Mesenteric fat pad (tissue), 1 donor: ENCODE measurements at places on chromosomes 6 and 20. TPM values are rescaled to one million over a fixed set of nuclear protein-coding genes. Genes with fewer than 3 reads are reported as not detected.

Gene CGA
- not detected for total RNA-seq

Gene GPR6
- not detected for total RNA-seq

Gene BMP2
- total RNA-seq = 14.3 TPM

- no peak for DNase-seq
These were observed 185.2 kb downstream of the QKI start for GRCh38 chr6:163599684-163600083.

DNA sequence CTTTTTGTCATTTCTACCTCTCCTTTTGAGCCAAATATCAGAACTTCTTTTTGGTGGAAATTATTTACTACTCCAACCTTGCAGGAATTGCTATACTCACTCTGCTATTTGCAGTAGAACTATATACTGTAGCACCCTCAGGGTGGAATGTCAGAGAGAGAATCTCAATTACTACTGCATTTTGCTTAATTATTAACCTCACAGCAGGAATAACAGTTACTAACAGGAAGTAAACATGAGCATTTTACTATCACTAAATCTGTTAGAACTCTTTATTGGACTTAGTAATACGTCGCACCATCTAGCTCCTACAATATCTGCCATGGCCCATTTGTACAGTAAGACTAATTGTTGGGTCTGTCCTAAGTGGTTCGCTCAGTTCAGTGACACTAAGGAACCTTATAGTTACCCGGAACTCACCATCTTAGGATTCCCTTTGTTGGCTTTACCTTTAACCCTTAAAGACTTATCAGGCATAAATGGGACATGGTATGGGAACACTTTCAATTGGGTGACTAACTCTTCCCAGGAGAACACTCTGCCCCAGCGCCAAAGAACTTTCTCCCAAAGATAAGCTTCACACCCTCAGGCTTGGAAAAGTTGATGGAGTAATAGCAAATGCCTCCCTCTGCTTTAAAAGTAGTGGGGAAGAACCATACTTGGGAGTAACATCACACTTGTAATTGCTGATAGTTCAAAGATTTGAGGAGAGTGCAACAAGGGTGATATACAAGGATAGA is 38.8 kb downstream of the PLN start:
- no peak for DNase-seq

DNA sequence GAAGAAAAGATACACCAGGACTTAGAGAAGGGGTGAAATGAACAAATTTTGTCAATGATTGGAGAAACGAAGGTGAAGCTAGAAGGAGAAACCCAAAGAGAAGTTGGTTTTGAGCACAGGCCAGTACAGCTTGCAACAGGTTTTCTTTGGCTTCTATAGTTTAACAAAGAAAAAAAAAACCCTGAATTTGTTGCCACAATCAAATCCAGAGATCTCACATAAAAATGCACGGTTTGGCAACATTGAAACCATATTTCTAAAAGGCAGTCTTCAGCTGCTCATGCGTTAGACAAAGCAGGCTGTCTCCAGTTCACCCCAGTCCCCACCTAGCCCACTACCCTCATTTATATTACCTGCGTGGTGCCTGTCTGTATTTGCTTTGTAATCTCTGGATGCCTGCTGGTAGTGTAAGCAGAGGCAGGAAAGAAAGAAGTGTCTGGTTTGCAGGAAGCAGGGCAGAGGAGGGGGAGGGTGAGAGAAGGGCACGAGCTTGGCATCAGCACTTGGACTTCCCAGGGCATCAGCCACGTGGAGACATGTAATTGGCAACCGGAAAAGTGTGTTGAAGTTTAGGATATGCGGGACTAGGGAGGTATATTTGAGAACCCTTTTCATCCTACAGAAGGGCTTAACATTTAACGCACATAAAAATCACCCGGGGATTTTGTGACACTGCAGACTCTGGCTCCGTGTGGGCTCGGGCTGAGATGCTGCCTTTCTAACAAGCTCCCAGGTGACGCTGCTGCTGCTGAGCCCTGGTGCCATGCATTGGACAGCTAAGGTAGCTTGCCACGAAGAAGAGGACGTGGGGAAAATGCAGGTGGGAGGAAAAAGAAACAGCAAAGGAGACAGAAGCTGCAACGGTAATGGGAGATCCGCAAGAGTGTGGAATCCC is 14.4 kb downstream of the PFDN4 start:
- no peak for DNase-seq

DNA sequence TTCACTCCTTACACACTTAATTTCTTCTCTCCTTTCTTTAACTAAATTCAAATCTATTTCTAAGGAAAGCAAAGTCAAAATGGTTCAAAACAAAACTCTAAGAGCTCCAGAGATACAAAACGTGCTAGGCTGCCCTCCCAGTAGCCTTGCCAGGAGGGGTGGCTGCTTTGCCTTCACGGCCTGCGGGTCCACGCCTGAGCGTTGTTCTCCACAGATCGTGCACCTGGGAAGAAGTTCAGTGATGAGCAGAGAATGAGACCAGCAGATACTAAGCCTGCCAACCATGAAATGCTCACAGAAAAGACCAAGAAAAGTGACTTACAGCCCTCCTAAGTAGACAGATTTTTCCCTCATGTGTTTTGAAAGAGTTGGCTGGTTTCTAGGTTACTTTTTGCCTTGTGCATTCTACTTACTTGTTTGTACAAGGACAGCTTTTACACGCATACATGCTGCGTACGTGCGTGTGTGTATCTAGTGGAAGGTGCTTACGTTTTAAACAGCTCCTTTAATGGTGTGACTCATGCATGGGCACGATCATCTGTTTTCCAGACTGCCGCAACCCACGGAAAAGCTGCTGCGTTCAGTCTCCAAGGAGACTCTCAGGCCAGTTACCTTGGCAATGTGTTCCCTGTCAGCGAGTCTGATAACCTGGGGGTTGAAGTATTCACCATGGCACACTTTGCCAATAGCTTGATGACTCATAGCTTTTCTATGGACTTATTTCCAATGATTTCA is 32.4 kb upstream of the PBOV1 start:
- no peak for DNase-seq

DNA sequence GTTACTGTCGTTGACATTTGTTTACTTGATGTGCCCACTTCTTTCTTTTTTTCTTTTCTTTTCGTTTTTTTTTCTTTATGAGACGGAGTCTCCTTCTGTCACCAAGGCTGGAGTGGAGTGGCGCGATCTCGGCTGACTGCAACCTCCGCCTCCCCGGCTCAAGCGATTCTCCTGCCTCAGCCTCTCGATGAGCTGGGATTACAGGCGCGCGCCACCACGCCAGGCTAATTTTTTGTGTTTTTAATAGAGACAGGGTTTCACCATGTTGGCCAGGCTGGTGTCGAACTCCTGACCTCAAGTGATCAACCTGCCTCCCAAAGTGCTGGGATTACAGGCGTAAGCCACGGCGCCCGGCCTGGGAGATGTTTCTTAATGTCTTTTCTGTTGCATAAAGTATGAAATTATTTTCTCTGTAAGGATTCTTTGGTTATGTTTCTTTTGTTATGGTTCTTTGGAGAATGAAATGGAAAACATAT is 33.3 kb upstream of the PRSS16 start:
- DNase-seq = no peak

- no peak for DNase-seq
These were observed 35.3 kb downstream of the GRM4 start for GRCh38 chr6:34110610-34111009.

DNA sequence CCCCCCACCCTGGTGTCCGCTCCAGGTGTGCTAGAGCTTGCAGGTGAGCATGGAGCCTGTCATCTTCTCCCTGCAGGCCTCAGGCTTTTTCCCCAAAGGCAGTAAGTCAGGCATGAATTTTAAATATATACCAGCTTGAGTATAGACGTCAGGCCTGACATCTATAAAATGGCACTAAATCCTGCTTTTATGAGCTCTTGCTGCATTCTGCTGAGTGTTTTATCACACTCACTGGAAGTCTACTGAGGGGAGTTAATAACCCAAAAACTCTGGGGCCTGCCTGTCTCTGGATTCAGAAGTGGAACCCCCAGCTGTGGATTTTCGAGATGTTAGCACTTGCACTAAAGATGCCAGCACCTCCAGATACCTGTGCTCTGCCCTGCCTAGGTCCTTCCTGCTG is 133.4 kb upstream of the TOP1 start:
- DNase-seq = no peak

DNA sequence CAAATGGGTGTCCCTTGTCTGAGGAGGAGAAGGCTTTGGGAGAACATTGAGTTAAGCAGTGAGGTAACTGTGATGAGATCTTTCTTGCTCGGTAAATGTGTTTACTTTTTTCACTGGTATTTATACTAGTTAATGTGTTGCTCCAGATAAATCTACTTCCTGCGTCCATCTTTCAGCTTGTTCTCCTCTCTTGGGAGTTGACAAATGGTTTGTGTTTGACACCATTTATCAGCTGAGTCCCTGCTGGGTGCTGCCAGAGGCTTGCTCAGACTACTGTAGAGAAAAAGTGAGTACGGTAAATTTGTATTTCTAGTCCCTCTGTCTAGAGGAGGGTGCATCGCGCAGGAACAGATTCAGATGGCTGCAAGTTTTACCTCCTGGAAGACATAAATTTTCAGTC is 8.3 kb upstream of the PRDM1 start:
- no peak for DNase-seq

- DNase-seq = no peak
These were observed 33.1 kb upstream of the MLN start for GRCh38 chr6:33836806-33837469.

DNA sequence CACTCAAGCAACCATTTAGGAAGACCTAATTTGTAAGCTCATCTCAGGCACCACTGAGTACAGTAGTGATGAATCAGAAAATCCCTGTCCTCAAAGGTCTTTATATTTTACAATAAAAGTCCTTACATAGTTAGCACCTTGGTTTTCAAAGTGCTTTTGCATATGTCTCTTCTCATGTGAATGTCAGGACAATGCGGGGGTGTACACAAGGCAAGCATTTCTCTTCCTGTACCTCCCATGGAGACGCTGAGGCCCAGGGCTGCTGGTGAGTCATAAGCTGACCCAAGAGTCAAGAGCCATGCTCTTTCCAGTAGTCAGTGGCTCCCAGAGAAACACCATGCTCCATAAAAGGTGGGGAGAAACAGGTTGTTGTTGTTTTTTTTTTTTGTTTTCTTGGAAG is 174.0 kb downstream of the GJA10 start:
- no peak for DNase-seq

DNA sequence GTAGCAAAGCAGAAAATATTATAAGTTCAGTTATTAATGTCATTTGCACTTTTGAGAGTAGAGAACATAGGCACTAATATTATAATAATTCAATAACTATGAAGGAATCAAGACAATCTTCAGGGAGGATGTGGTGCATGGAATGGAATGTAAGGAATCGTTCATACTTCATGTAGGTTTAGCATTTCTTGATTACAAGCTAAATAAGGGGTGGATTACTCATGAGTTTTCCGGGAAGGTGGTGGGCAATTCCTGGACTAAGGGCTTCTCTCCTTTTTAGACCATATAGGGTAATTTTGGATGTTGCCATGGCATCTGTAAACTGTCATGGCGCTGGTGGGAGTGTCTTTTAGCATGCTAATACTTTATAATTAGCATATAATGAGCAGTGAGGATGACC is 9.1 kb upstream of the BTNL2 start:
- DNase-seq = no peak

DNA sequence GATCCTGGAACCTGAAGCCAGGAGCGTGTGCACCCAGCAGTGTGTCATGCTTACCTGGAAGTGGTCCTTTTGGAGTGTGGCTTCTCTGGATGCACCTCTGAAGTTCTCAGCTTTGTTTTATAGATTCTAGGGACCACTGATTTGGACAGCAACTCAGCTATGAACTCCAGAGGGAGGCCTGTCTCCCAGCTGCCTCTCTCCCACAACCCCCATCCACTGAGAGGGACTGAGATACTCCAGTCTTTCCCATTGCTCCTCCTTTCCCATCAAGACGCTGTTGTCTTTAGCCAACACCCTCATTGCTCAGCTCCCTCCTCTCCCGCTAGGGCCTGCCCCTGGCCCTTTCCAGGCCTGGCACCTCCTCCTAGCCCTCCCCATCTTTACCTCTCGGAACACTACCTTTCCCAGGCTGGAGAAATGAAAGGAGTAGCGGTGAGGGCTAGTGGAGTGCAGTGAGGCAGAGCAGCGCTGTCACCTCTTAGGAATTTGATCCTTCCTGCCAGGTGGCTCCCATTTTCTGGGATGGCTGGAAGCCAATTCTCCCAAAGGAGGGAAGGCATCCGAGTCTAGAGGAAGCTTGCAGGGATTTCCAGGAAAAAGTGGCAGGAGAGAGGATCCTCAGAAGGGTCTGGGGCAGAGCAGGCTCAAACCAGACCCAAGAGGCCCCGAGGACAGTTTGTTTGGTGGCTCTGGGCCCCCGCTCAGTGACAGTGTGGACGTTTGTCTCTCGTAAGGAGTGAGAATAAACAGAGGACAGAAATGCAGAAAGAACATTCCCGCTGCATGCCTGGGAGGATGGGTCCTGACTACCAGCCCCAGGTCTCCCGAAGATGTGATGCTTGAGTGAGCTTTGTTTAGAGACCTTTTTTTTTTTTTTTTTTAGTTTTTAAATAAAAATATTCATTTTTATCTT is at the start of gene LRRN4:
LRRN4 (minus strand) TSS at position 285 of the 913 bp plus-strand sequence. CDS start 1,261 bp downstream, outside the sequence.
- no peak for DNase-seq

DNA sequence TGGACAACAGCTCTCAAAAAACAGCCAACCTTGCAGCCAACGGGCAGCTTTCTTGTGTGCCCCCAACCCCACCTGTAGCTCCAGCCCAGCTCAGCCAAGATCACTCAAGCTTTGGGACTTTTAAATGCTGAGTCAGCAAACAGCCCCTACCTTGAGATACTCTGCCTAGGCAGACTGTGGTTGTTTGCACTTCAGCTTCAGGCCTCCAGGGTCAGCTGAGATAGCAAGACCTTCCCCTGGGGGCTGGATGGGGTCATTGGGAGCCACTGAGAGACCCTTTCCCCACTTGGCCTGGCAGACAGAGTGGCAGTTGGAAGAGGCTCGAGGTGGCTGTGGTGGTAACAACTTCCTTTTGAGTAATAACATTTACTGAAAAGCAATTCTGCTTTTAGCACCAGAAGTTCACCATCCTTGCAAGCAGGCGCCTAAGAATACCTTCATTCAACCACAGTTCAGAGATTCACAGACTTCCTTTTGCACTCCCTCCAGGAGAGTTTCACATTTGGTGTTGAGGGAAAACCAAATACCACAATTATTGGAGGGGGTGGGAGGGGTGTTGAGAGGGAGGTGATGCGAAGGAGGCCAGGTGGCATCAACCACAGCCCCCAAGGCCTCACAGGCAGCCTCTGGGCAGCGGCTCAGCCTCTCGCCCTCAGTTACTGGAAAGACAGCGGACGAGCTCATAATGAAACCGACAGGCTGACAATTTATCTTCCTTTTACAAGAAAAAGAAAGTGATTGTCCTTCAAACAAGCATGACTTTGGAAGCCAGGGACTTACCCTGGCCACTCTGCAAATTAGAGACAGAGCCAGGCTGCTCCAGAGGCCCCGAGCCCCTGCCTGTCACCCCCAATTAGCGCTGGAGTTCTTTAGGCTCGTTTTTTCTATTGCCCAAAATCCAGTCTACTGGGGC is 148.1 kb downstream of the CEBPB start:
- DNase-seq = no peak

DNA sequence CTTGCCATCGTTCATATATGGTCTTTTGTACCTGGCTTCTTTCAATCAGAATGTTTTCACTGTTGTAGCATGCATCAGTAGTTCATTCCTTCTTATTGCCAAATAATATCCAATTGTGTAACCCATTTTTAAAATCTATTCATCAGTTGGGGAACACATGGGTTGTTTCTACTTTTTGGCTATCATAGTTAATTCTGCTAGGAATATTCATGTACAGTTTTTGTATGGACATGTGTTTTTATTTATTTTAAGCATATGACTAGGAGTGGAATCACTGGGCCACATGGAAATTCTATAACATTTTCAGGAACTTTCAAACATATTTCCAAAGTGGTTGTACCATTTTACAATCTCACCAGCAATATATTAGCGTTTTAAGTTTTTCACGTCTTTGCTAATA is 187.4 kb upstream of the PRND start:
- DNase-seq = no peak
